Fibroblast of skin of right quadriceps (primary cell): ENCODE measurements at places on chromosomes 1 and 21.
A peak's percentile ranks its signal among the peaks of the same experiment; 100 is the strongest.

DNA sequence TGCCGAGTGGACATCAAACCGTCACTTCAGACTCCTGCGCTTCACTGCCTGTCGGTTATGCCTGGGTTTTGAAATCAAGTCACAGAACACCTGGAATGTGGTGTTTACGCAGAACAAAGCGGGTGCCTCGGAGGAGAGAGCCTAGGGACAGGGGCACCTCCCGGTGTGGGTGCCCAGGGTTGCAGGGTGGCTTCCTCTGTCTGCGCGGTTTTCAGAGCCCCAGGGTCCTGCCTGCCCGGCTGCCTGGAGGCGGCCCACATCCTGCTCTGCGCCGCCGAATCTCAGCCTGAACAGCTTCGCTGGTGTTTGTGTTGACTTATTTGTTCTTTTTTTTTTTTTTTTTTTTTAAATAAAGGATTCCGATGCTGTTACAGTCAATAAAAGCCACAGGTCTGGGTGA lies 113.5 kb upstream of the COL6A1 start:
- DNase-seq, result no peak

GRCh38 chr1:113086541-113086940 lies 13.5 kb downstream of the LRIG2 start:
- no peak for DNase-seq

DNA sequence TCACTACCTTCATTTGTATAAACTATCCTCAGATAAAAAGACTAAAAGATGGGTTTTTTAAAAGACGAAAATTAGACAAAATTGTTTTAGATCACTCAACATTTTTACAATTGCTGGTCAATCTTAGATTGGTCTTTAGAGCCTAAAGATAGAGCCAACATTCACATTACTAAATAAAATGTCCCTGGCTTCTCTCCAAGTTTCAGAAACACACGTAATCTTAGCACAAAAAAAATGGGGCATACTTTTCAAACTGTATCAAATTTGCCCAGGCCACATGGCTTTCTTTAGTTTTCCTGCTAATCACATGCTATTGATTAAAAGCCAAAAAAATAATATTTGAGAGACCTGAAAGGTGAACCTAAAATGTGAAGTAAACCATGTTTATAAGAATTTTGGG lies 288.1 kb downstream of the DPYD start:
- no peak for DNase-seq

DNA sequence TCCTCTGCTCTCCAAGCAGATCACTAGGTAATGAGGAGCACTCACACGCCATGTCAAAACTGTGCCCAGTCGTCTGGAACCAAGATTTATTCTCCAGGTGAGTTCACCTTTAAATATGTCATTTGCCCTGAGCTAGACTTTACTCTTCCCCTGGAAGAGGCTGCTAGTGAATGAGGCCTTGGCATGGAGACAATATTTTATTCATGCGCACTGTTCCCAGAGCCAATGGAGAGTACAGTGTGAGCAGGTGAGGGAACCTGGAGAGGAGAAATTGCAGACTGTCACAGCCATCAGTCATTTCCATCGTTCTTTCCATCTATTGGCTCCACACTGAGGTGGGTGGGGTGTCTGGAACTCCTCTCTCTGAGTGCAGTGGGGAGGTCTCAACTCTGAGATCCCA lies 333.6 kb downstream of the KCNH1 start:
- no peak for DNase-seq

GRCh38 chr1:202619505-202619904 lies 90.7 kb downstream of the SYT2 start:
- DNase-seq, result no peak

DNA sequence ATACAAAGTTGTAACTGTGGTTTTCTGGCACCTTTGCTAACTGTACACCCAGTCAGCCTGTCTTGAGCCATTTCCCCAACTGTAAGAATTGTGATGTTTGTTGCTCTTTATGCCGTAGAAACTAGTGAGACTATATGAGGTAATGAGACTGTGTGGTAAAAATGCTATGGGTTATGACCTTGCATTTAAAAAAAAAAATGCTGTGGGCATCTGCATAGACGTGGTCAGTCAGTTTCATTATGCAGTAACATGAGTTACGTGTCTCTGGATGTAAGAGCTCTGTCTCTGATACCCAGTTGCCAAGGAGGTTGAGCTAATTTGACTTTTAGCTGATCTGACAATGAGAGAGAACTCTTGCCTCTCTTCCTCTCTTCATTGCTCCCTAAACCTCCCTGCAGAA lies 80.6 kb upstream of the LAMC2 start:
- DNase-seq, result peak; percentile 20

DNA sequence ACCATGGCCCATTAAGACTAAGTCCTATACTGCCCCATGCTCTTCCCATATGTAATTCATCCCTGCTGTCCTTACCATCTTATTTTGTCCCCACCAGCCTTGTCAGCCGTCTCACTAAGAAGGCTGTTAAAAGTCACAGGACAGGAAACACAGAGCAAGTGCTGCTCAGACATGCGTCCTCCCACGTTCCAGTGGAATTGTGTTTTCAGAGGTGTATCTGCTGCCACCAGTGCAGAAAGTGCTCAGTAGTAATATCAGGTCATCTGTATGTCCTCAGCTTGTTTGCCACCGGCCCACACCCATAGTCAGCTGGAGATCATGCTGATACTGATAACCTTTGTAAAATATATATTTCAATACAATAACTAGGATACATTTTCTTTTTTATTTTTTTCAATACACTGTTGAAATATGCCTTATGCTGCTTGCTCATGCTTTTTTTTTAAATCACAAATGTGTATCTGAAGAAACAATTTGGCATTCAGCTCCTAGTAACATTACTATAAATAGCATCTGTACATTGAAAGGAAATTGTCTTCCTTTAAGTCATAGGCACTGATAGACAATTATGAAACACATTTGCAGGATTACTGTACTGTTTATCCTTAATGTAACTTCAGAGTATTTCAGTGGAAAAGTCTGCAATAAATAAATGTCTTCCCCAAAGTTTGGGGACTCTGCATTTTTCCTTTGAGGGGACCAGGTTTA lies 156.9 kb downstream of the EDEM3 start:
- DNase-seq, result peak; percentile 68

DNA sequence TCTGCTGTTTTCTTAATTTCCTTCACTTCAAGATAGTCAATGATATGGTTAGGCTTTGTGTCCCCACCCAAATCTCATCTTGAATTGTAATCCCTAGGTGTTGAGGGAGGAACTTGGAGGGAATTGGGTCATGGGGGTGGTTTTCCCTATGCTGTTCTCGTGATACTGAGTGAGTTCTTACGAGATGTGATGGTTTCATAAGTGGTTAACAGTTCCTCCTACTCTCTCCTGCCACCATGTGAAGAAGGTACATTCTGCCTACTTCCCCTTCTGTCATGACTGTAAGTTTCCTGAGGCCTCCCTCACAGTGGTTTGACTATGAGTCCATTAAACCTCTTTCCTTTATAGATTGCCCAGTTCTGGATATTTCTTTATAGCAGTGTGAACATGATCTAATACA lies 74.0 kb upstream of the SAMSN1 start:
- DNase-seq, result no peak

GRCh38 chr21:36149788-36150711 lies 6.6 kb upstream of the DOP1B start:
- peak; percentile 45 for DNase-seq

DNA sequence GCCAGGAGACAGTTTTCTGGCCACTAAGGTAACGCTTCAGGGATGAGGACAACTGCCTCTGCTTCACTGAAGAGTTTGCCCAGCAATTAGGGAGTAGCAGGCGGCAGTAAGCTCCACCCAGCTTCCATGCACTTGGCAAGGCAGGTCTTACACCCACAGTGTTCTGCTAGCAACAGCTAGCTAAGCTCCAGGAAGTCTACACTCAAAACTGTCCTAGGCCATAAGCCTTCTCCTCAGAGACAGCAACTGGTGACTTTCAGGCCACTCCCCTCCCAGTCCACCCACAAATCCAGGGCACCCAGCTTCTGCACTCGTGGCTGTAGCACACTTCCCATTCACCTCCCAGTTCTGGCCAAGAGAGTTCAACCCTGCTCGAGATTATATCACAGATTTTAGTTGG lies 47.3 kb downstream of the KMO start:
- no peak for DNase-seq
